NCI-H774 (cell line): ENCODE measurements at places on chromosomes 3 and 15.
A peak's percentile ranks its signal among the peaks of the same experiment; 100 is the strongest.

GRCh38 chr15:74384881-74385643 lies 17.6 kb upstream of the CYP11A1 start:
- no peak for DNase-seq

GRCh38 chr3:5143464-5143863 lies 21.4 kb downstream of the ARL8B start:
- no peak for DNase-seq

GRCh38 chr3:107236655-107237337 lies 140.4 kb upstream of the CCDC54 start:
- no peak for DNase-seq

GRCh38 chr15:45186771-45187577 lies 792 bp downstream of the SHF start:
- DNase-seq = no peak

- DNase-seq = no peak
These were observed 14.6 kb upstream of the SNRPA1 start for GRCh38 chr15:101309436-101310160.

DNA sequence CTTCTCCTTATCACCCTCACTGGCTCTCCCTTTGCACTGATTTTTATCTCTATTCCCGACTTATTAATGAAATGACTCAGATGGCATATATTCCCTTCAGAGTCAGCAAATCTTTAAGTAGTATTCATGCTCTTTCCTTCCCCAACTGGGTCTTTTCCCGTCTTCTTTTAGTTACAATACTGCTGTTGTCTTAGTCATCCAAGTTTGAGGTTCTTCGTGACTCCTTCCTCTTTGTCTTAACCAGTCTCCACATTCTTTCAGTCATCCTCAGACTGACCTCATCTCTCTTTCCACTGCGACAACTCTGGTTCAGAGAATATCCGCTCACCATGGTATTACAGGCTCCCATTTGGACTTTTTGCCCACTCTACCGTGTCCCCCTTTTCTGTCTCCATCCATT lies 12.4 kb downstream of the WDR5B start:
- no peak for DNase-seq

DNA sequence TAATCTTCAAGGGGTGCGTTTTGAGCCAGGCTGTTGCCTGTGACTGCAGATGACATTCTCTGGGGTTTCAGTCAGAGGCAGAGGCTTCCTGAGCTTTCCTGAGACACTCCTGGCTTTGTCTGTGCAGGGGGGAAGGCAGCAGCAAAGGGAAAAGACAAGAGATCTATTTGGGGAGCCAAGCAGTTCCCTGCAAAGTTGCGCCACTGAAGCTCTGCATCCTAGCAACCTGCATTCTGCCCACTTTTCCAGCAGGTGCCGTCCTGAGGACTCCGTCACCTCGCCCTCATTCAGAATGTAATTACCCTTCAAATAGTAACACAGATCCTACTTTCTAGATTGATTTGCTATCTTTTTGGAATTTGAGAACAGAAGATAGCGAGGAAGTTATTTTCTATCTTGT lies 1.9 kb upstream of the TMEM158 start:
- DNase-seq = peak; percentile 13

DNA sequence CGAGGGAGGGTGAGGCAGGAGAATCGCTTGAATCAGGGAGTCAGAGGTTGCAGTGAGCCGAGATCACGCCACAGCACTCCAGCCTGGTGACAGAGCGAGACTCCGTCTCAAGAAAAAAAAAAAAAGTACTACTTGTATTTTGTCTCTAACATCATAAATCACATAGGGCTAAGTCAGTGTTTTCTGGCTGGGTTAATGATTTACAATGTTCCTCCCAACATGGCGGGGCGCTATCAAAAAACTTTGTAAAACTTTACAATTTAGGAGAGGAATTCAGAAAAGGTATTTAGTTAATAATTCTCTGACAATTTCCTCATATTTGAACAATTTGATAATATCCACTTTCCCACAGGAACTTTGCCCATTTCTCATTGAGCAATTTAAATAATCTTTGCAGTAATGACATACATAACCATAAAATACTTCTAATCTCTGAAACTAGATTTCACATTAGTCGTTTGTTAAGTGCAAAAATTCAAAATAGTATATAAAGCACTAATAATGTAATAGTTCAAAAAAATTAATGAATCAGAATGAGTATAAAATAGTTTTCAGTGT lies 26.6 kb upstream of the B3GNT5 start:
- DNase-seq = no peak

DNA sequence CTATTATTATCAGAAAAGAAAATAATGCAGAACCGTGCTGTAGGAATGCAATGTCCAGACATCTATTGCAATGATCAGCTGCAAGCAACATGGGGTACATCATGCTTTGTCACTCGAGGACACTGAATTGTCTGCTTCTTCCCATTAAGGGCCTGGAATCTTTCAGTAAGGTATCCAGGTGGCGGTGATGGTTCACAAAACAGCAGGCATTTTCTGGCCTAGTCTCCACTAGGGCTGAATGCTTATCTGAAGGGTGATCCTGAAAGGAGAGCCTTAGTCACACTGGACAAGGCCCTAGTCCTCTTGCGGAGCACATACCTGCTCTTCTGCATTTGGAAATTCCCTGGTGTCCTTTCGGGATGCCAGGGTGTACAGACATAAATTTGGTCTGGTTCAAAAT lies 21.2 kb downstream of the ITPR1 start:
- no peak for DNase-seq

GRCh38 chr3:181176601-181177000 lies 187.1 kb upstream of the DNAJC19 start:
- peak; percentile 70 for DNase-seq

- no peak for DNase-seq
These were observed 140.7 kb upstream of the NSMCE3 start for GRCh38 chr15:29410338-29410737.

- DNase-seq = peak; percentile 27
These were observed 38.4 kb downstream of the CCDC33 start for GRCh38 chr15:74274470-74275038.

- no peak for DNase-seq
These were observed 127.4 kb downstream of the TIGIT start for GRCh38 chr3:114421204-114421603.

GRCh38 chr3:128984596-128984995 lies 9.3 kb downstream of the CFAP92 start:
- DNase-seq = no peak

GRCh38 chr15:75420698-75421097 lies 30.8 kb downstream of the SIN3A start:
- no peak for DNase-seq

DNA sequence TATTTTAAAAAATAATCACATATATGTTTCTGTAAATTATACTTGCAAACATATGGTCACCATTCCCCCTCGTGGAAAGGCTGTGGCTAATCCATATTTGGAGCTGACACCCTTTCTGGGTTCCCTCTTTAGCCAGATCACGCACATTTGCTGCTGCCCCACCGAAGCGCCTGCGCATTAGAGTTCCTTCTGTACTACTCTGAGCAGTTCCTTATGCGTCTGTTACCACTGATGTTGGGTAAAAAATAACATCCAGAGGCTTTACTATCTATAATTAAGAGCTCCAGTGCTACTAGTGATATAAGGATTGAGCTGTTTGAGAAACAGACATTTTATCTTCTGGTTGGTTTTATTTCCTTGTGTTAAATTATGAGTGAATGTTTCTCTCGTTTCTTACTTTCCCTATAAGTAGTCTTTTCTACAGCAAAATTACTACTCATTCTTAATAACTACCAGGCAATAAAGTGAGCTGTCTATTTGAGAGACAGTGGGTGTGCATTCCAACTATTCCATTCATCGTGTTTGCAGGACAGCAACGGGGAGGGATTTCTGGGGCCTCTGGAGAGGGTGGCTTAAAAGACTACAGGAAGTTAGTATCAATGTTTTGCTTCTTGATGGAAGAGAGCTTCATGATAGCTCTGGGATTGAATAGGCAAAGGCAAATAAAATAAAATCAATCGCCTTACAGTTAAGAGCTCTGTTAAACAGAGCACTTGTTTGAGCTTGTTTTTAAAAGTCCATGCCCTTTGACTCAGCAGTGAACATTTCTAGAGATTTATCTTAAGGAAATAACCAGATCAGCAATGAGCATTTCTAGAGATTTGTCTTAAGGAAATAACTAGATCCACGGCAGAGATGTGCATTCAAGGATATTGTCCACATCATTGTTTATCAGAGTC lies 245.2 kb downstream of the CD47 start:
- no peak for DNase-seq

GRCh38 chr15:40925863-40926658 lies 3.1 kb upstream of the DLL4 start:
- DNase-seq = peak; percentile 55

GRCh38 chr3:10373686-10374261 lies 52.9 kb upstream of the SEC13 start:
- DNase-seq = no peak

GRCh38 chr3:123120573-123120972 lies 53.7 kb downstream of the PDIA5 start:
- DNase-seq = no peak

DNA sequence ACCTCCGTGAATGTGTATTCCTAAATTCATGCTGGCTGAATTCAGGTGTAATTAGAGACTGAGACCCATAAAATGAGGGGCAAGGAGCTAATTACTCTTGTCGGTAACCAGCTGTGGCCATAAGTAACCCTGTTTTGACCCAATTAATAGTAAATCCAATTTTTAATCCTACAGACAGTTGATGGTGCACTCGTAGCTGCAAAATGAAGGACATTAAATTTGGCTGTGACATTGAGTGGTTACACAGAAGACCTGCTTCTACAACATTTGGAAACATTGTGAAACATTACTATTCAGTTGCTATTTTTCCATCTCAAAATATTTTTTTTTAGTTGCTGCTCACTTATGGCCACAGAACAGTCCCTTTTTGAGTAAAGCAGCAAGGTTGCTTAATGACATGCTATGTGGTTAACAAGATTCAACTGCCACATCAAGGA lies 33.0 kb downstream of the MBNL1 start:
- DNase-seq = no peak

DNA sequence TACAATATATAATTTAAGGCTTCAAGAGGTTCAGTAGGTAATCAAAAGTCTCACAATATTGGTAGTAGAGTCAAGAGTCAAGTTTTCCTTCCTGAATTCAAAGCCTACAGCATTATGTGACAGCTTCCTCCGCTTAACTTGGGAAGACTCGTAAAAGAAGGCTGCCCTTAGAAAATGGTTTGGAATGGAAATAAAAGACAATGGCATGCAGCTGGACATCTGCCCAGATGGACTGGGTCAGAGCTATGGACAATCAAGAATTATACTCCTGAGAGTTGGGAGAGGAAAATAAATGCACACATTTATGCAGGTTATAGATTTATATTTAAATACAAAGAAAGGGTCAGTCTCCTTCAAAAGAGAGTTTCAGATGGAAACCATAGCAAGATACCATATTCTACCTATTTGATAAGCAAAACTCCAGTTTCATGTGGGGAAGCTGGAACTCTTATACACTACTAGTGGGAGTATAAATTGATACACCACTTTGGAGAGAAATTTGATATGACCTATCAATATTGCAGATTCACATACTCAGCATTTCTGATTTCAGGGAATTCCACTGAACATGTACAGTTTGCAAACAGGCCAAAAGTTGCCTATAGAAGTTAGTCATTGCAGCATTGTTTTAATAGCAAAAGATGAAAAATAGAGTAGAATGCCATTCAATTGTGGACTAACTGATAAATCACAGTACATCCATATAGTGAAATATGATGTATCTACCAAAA lies 6.1 kb downstream of the CRYBG3 start:
- DNase-seq = no peak

GRCh38 chr3:47377186-47377585 lies 3.6 kb upstream of the PTPN23 start:
- no peak for DNase-seq

DNA sequence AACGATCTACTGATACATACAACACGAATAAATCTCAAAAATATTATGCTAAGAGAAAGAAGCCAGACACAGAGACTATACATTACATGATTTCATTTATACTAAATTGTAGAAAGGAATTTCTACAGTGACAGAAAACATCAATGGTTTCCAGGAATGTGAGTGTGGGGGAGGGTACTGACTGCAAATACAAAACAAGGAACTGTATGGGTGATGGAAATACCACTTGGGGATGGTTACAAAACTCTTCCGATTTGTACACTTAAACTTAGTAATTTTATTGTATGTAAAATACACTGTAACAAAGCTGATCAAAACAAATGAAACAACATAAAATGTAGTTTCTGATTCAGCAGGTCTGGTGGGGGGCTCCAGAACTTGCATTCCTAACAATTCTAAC lies 45.8 kb upstream of the IP6K2 start:
- DNase-seq = no peak

DNA sequence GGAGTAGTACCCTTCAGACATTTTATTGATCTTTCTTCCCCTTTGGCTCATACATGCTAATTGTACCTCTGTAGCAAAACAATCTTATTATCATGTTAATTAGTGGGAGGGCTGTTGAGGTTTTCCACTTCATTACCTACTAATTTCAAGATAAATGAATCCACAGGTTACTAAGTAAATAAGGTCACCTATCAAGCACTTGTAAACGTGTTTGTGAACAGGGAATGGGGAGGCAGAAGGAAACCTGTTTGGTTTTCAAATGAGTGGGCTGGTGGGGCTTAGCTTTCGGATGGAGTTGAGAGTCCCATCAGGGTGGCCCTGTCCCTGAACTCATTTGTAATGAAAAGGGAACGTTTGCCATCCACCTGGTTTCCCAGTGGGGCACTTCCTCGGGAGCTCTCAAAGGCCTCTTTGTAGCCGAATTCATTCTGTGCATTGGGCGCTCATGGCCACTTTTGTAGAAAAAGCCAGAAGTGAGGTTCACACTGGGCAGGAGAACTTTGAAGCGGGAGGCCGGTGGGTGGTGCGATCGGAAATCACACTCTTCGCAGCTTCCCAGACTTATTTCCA lies 419.8 kb upstream of the NR2F2 start:
- DNase-seq = peak; percentile 37

GRCh38 chr3:141124715-141125114 lies 73.6 kb downstream of the SPSB4 start:
- no peak for DNase-seq

GRCh38 chr3:28089527-28089897 lies 151.9 kb upstream of the CMC1 start:
- DNase-seq = no peak

DNA sequence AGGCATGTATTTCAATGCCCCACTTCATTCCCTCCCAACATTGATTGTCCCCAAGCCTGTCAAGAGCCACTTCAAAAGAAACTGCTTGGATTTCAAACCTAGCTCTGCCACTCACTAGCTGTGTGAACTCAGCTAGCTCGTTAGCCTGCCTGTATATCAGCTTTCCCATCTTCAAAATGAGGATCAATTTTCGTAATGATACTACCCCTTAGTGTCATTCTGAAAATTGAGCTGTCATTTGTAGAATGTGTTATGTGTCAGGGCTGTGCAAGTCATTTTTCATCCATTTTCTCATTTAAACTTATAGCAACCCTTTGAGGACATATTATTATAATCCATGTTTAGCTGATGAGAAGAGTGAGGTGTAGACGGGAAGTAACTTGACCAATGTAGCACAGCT lies 88.6 kb downstream of the TRIM42 start:
- DNase-seq = no peak

- no peak for DNase-seq
These were observed 16.2 kb downstream of the LCMT2 start for GRCh38 chr15:43314171-43314570.
